NCI-H774 (cell line): ENCODE measurements at places on chromosomes 1 and 21.

- DNase-seq, result no peak
These were observed 19.0 kb upstream of the CASQ1 start for GRCh38 chr1:160171354-160171753.

GRCh38 chr1:151692226-151692625 lies 24.4 kb downstream of the CELF3 start:
- DNase-seq, result no peak

GRCh38 chr1:45647248-45648021 lies 23.6 kb upstream of the CCDC17 start:
- no peak for DNase-seq

GRCh38 chr1:231594749-231595148 lies 31.8 kb upstream of the DISC1 start:
- DNase-seq, result no peak

GRCh38 chr1:209095627-209096595 lies 487.6 kb upstream of the CAMK1G start:
- DNase-seq, result no peak
